ENCODE measurements at places on chromosomes 5 and 9.
A peak's percentile ranks its signal among the peaks of the same experiment; 100 is the strongest.

- no peak for DNase-seq
Observed at GRCh38 chr9:16202914-16203728, 650.3 kb downstream of the CCDC171 start.

GRCh38 chr5:172453206-172453985 lies 929 bp downstream of the SH3PXD2B start:
- DNase-seq, result peak; percentile 75

DNA sequence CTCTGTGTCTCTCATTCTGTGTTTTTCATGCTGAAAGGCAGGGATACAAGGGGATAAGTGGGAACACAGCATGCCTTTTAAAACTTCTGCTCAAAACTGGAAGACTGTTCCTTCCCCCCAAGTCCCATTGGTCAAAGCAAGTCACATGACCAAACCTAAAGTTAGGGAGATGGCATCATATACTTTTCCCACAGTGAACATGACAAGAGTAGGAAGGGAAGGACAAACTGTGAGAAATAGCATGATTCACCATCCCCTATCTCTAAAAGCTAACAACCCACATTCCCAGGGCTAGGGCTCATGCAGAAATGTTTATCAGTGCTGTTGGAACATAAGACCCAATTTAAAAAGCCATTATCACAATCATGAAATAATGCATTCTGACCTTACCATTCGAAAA lies 24.2 kb upstream of the SHISAL2B start:
- DNase-seq, result no peak

- DNase-seq, result peak; percentile 22
Observed at GRCh38 chr5:168721966-168722365, 142.8 kb upstream of the PANK3 start.

DNA sequence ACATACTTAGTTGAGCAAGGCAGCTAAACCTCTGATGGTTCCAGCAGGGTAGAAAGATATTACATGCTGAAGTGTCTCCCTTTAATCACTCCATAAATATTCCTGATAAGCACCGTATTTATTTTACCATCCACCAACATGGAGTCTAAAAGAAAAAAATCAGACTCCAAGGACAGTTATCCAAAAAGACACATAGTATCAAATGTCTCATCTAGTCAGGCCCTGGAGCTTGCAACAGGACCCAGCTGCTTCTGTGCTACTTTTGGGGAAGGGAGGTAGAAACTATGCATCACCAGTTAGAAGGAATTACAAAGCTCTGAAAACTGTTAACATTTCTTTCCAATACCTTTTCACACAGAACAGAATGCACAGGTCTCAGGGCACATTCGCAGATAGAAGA lies 88.1 kb downstream of the S1PR3 start:
- no peak for DNase-seq

DNA sequence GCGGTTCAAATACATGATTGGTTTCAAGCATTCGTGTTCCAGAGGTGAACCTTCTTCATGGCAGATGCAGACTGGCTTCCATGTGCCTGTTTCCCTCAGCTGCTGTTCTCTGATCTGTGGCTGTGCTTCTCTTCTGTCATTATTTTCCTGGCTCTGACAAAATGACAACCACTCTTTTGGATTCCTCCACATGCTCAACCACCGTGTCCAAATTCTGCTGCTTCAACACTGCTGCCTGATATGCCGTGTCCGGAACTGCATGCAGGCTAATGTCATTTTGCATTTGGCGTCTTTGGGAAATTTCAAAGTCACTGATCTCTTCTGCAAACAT lies 368.7 kb upstream of the ZNF608 start:
- DNase-seq, result no peak

- DNase-seq, result peak; percentile 70
Observed at GRCh38 chr5:16690243-16690852, 73.6 kb upstream of the RETREG1 start.

- no peak for DNase-seq
Observed at GRCh38 chr9:76717613-76718012, 46.6 kb upstream of the PCA3 start.

DNA sequence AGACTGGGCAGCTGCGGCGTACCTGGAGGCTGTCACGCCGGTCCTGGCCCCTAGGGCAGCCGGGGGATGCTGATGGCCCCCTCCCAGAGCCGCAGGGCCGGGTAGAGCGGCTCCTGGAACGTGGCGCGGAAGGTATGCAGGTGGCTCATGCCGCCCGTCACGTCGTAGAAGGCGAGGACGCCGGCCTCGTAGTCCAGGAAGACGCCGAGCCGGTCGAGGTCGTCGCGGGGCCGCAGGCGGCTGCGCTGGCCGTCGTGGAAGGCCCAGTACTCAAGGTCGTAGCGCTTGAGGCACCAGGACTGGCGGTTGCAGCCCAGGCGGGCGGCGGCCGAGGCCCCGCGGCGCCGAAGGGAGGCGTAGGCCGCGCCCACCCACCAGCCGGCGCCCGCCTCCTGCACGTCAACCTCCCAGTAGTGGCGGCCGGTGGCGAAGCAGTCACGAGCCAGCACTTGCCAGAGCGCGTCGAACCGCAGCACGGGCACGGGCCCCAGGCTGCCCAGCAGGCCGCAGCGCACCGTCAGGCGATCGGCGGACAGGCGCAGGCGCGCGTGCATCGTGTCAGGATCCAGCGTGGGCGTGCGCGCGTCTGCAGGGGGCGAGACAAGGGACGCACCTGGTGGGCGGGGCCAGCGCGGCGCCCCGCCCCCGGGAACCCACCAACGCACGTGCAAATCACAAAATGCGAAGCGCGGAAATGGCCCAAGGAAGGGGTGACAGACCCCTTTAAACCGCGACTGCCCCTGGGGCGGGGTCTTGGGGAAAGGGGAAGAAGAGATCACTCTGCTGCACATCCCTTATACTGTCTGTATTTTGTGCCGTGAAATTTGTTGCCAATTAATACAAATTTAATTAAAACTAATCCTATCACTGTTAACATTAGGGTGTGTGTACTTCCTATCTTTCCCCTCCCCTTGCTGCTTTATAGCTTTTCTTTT lies 31.2 kb downstream of the NANS start:
- DNase-seq, result peak; percentile 78

DNA sequence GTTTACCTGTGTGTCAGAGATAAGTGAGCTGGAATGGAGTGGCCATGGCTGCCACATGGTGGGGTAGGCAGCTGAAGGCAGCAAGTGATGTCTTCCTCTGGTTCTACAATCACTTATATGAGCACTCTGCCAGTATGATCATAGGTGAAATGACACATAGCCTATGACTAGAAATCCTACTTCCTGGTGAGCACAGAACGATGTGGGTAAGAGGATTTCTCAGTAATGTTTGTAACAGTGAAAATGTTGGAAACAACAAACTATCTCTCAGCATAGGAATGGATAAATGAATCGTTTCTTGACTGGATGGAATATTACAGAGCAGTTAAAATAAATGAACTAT lies 187.0 kb upstream of the S1PR3 start:
- peak; percentile 4 for DNase-seq

- DNase-seq, result no peak
Observed at GRCh38 chr5:172481011-172481800, 26.9 kb upstream of the SH3PXD2B start.

DNA sequence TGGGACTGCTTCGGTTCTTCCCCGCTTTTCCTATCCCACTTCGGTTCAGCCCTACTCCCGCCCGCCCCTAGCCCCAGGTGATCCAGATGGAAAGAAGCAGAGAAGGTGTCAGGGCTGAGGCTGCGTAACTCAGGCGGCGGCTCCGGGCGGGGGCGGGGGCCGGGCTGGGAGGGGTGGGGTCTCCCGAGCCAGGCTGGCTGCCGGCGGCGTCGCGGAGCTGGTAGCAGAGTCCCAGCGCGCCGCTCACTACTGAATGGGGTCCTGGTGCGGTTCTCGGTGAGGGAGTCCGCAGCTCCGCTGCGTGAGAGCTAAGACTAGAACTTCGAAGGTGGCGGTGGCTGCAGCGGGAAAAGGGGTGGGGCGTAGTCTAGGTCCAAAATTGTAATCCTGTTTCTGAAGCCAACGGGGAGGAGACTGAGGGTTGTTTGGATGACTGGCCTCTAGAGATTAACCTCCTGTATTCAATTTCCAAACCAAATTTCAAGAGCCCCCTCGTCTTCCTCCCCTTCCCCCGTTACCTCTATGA lies 1.4 kb downstream of the PRR16 start:
- peak; percentile 75 for DNase-seq

DNA sequence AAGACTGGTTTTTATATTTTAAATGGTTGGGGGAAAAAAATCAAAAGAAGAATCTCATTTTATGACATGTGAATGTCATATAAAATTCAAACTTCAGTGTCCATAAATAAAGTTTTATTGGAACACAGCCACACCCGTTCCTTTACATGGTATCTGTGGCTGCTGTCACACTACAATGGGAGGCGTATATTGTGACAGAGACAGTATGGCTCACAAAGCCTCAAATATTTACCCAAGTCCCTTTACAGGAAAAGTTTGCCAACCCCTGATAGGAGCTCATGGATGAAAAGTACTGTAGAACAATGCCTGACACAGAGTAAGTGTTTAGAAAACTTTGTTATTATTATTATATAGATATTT lies 5.2 kb upstream of the DUSP1 start:
- no peak for DNase-seq

GRCh38 chr9:134203224-134203623 lies 38.9 kb upstream of the RNU6ATAC start:
- no peak for DNase-seq

- DNase-seq, result no peak
Observed at GRCh38 chr5:59485629-59486439, 407.7 kb downstream of the PDE4D start.

- no peak for DNase-seq
Observed at GRCh38 chr9:15287309-15287708, 19.7 kb downstream of the TTC39B start.

- DNase-seq, result no peak
Observed at GRCh38 chr5:14547666-14548065, 33.9 kb upstream of the OTULINL start.

GRCh38 chr9:100240512-100240911 lies 112.2 kb downstream of the TEX10 start:
- DNase-seq, result no peak

- DNase-seq, result no peak
Observed at GRCh38 chr5:146390469-146390868, 51.8 kb downstream of the POU4F3 start.

DNA sequence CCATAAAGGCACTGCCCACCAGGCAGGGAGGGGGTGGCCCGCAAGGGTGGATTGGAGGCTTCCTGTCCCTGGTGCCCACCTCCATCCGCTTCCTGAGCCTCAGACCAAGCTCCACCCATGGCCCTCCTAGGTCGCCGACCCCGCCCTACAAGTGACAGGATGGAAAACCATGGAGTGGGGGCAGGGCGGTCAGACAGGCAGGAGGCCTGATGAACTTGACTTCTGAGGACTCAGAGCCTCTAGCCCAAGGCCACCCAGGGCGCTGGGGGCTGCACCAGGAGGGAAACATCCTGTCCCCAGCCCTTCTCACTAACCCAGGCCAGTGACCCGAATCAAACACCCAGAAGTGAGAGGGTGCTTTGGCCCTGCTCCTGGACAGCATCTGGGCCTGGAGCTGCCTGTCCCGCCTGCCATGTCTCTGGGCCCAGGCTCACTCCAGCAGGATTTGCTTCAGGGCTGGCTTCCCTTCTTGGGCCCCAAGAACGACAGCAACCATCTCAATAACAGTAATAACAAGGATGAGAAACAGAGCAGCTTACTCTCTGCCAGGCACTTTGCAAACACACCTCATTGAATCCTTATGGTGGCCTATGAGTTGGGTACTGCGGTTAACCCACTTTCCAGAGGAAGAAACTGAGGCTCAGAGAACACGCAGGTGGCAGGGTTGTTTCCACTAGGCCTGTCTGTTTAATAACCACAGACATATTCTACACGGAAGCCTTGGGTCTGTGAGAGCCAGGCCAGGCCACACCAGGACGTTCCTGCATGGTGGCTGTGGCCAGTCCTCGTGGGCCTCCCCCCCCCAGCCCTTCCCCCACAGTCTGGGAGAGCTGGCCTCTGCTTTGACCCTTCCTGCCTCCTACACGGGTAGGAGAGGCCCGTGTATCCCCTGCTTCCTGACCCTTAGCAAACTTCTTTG lies 4.4 kb upstream of the ST6GALNAC6 start:
- DNase-seq, result peak; percentile 47

GRCh38 chr5:31574772-31575171 lies 42.7 kb downstream of the C5orf22 start:
- DNase-seq, result no peak

DNA sequence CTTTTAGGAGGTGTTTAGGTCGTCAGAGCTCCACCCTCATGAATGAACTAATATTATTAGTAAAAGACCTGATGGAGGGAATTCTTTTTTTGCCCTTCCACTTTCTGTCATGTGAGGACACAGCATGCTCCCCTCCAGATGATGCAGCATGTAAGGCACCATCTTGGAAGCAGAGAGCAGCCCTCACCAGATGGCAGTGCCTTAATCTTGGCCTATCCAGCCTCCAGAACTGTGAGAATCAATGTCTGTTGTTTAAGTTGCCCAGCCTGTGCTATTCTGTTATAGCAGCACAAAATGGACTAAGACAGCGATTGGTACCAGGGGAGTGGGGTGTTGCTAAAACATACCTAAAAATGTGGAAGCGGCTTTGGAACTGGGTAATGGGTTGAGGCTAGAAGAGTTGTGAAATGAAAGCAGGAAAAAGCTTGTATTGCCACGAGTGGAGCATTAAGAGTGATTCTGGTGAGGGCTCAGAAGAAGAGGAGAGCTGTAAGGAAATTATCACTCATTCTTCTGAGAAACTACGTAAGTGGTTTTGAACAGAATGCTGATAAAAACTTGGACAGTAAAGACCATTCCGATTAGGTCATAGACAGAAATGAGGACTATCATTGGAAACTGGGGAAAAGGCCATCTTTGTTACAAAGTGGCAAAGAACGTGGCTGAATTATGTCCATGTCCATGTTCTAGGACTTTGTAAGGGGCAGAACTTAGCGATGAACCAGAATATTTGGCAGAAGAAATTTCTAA lies 28.6 kb downstream of the PTPDC1 start:
- DNase-seq, result no peak

DNA sequence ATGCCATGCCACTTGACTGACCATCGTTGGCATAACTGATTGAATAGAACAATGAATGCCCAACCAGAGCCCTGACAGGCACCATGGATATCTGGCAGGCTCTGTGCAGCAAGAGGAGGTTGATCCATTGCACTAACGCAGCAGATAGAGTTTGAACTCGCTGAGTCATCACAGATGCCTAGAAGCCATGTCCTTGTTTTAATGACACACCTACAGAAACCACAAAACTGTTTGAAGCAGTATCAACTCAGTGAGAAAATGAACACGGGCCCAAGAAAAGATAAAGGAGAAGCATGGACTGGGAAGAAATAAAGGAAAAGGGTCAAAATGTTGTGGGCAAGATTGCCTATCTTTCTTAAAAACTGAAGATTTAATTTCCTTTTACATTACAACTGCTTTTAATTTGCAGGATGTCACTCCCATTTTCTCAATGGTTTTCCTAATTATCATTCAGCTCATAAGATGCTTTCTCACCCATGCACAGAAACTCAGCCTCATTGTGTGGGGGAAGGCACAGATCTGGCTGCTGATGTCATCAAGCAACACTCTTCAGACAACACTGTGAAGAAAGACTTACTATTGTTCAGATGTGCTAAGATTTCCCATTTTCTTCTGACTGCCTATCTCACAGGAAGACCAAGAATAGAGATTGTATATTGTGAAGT lies 129.0 kb downstream of the PIK3R1 start:
- no peak for DNase-seq

Measured in ecto neural progenitor cell (in vitro differentiated cells).